ENCODE measurements at places on chromosomes 11 and 22.

GRCh38 chr11:47171856-47172255, 4.8 kb downstream of the ARFGAP2 start:
- DNase-seq: no peak

DNA sequence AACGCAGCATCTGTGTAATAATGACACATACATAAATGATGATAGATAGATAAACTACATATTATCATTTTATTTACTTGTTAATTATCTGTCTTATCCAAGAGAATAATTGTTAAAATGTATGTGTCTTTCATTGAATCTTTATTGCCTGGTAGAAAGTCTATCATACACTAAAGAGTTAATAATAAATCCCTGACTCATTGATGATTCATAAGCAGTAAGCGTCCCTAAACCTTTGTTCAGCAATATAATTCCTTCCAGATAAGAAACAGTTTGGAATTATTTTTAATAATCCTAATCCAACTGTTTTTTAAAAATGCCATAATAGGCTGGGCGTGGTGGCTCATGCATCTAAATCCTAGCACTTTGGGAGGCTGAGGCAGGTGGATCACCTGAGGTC, 655.6 kb upstream of the CNTN5 start:
- DNase-seq: no peak

- DNase-seq: no peak
Measured at GRCh38 chr22:44532552-44532951, 34.5 kb upstream of the RTL6 start.

DNA sequence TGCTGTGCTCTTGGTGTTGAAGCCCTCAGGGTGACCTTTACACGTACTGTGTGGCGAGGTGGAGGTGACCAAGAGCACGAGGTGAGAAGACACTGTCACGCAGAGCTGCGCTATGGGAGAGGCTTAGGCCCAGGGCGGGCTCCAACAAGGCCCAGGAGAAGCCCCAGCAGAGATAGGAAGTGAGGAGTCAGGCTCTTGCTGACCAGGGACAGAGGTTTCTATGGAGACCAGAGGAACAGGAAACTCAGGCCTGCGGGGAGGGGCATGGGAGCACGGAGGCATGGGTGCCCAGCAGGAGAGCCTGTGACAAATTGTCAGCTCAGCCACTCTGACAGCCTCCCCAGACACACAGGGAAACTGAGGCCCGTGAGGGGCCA, 15.8 kb downstream of the DGKZ start:
- no peak for DNase-seq

DNA sequence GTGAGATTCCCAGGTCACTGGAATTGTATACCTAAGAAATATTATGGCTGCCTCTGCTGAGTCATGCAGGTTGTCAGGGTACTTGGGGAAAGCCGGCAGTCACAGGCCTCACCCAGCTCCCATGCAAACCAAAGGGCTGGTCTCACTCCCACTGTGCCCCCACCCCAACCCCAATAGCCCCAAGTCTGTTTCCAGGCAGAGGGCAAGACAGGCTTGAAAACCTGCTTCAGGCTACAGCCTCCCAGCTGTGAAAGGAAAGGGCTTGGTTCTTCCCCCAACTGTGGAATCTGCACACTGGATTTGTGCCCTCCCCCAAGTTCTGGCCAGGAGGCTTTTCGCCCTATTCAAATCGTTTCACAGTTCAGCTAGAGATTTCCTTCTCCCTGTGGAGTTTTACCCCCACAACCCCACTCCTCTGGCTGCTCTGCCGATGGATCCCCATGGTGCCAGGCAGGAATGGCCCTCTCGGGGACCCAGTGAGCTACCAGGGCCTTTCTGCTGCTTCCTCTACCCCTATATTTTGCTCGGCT, 37.0 kb upstream of the ABTB2 start:
- no peak for DNase-seq

- no peak for DNase-seq
Measured at GRCh38 chr11:97761175-97761574, 1259.6 kb upstream of the CNTN5 start.

GRCh38 chr11:120932305-120932915, 91.5 kb upstream of the TBCEL start:
- no peak for DNase-seq

DNA sequence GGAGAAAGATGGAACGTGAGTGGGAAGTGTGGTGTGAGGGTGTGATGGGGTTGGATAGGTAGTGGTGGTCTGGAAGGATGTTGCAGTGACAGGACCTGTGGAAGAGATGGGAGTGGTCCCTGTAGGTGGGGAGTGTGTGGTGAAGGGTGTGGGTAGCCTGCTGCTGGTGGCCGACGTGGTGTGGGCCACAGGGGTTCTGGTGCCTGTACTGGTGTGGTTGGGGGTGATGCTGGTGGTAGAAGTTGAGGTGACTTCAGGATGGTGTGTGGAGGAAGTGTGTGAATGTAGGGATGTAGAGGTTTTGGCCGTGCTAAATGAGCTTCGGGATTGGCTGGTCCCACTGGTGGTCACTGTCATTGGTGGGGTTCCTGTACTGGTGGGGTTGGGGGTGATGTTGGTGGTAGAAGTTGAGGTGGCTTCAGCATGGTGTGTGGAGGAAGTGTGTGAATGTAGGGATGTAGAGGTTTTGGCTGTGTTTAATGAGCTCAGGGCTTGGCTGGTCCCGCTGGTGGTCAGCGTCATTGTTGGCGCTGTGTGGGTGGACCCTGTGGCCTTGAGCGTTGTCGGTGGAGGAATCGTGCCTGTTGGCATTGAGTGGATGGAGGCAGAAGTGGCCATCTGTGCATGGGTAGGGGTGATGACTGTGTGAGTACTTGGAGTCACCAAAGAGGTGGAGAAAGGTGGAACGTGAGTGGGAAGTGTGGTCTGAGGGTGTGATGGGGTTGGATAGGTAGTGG, 19.1 kb downstream of the MUC6 start:
- no peak for DNase-seq

GRCh38 chr11:37946155-37946766, 1348.2 kb upstream of the RAG2 start:
- DNase-seq: no peak

DNA sequence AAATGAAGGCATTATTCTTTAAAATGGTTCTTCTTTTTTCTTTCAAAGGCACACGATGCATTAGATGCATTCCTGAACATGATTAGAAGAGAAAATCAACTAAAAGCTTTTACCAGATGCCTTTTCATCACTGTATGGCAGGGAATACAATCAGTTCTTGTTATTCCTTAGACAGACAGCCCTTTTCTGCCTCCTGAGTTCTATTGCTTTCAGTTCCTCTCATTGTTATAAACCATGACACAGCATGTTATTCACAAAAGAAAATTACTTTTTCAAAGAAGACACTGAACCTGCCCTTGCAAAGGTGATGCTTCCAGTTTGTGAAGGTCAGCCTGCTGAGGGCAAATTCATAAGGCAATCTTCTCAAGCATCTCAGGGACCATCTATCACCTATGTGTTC, 70.1 kb downstream of the FAM181B start:
- no peak for DNase-seq

GRCh38 chr11:38648604-38649003, 2050.6 kb upstream of the RAG2 start:
- no peak for DNase-seq

- no peak for DNase-seq
Measured at GRCh38 chr22:38032681-38033521, 24.3 kb upstream of the PICK1 start.

DNA sequence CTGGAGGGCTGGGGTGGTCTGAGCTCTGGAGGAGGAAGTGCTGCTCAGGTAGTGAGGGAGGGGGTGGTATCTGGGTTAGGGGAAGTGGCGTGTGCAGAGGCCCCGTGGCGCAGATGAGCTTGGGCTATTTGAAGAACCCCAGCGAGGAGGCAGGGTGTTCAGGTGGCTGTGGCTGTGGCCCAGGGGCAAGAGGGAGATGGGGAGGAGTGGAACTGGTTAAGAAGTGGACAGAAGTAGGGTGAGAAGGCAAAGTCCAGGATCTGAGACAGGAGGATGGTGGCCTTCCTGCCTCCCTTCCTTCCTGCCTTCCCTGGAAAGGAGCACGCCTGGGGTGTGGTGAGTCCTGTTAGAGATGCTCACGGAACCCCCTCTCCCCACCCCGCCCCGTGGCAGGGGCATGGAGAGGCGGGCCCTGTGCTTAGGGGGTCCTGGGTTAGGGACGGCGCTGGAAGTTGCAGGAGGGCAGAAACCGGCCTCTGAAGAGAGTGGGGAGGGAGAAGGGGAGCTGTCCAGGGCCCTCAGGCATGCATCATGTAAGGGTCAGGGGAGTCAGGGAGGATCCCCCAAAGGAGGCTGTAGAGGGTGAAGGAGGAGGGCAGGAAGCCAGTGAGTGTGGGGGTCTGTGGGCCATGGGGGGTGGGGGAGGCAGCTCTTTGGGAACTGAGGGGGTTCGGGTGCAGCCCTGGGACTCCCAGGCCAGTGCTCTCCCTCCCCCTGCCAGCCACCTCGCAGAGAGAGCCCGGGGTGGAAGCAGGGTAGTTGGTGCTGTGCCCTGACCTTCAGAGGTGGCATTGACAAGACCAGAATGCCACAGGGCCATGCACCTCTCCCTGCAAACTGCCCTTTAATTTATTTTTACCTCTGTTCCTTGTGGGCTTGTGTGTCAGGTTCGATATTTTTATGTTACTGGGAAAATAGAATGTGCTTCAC, 63.7 kb upstream of the PARVG start:
- DNase-seq: no peak

GRCh38 chr11:134644476-134645456, 232.7 kb upstream of the B3GAT1 start:
- no peak for DNase-seq

DNA sequence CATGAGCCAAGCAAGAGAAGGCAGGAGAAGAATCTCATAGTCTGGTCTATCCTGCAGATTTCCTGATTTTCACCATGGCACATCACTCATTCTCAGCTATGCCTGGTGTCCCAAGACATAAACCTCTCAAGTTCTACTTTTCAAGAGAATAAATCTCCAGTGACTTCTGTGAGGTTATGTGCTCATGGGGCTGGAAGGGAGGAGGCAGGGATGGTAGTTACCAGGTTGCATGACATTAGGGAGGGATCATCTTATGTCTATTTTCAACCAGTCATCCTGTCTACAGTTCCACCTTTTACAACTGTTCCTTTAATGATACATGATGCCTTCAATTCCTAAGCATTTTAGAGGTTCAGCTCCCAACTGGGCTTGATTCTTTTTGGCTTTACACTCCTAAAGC, 297.7 kb downstream of the SOX6 start:
- no peak for DNase-seq

- DNase-seq: no peak
Measured at GRCh38 chr11:19656140-19656541, 56.5 kb upstream of the NAV2 start.

DNA sequence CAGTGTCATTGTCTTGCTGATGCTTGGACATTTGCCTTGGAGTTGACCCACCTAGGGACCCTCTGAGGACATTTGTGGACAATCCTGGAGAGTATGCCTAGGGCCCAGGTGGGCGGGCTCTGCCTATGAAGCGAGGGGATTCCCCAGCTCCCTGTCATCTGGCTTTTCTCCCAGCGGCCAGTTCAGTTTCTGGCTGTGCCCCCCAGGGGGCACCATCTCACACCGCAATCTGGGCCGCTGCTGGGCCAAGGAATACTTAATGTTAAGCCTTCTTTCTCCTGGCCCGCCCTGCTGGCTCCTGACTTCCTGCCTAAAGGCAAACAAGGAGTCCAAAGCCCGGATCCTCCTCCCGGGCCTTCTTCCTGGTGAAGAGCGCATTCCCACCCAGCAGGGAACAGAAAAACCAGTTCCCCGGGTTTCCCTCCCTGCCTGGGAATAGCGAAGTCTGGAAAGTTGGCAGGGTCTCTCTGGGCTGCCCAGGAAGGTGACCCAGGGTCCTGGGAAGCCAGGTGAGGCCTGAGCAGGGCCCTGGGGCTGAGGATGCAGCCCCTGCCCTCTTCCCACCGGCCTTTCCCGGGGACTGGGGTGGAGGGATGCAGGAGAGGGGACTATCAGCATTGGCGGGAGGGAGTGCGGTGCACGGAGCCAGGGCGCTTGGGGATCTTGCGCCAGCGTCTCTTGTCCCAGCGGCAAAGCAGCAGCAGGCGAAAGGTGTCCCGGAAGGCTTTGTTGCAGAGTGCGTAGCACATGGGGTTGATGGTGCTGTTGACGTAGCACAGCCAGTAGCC, 11.9 kb downstream of the CHRM1 start:
- no peak for DNase-seq

DNA sequence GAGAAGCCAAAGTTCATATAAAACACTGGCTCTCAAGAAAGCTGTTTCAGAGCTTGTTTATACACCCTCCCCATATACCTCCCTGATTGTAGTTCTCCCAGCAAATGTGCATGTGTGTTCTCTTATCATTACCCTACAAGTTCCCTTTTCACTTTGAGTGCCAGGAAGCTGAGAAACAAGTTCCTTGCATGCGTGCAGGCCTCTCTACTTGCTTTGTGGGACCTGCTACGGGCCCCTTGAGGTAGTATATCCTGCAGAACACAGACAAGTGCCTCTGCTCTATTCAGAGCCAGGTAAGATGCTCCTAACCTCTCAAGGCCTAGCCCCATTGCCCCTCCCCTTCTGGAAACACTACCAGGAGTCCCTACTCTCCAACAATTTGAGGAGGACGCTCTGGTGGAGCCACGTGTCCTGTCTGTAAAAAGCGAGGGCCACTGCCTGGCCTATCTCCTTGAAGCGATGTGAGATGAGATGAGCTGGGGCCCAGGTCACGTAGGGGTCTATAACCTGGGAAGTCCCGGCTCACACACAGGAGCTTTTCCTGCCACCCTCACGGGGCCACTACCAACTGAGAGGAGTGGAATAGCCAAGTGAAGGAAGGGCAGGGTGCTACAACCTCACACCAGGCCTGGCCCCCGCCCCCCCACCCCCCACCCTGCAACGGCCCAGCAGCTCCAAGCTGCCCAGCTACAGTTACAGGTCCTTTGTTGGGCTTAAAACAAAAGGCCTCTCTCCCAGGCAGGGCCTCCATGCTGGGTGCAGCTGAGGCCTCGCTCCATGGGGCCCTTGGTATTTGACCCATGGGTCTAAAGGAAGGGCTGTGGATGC, 2.6 kb upstream of the ATP5MGL start:
- DNase-seq: no peak

- DNase-seq: no peak
Measured at GRCh38 chr11:405323-405953, 9.4 kb downstream of the SIGIRR start.

- DNase-seq: no peak
Measured at GRCh38 chr11:119258180-119258579, 52.0 kb downstream of the CBL start.

DNA sequence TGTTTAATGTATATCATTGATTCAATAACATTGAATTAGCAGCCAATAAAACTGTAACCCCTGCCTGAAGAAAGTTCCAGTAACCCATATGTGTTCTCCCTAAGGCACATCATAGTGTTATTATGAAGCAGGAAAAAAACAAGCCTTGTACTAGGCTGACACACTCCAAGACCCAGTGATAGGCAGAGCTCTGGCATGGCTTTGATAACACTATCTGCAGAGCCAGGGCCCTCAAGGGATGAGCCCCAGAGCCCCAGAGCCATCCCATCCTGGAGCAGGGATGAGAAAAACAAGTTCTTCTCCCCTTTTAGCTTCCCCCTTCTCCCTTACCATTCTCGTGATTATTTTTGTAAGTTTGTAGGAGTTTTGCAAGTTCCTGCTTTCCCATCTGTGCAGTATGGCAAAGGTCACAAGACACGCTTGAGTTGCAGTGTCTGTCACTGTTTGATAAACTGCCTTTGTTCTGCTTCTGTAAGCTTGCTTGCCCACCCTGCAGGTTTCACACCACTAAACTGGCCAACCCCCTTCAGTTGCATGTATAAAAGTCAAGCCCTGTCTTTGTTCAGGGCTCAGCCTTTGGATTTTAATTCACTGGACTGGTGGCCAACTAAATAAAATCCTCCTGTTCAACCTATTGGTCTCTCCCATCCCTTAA, 22.3 kb upstream of the GUCY1A2 start:
- no peak for DNase-seq

- no peak for DNase-seq
Measured at GRCh38 chr11:61114913-61115312, 12.6 kb downstream of the CD5 start.

GRCh38 chr22:26487996-26488395, 4.3 kb downstream of the SRRD start:
- no peak for DNase-seq

All from stimulated activated CD8-positive, alpha-beta memory T cell treated with anti-CD3 and anti-CD28 coated beads, Interleukin-7, amount 100 ng/mL, for 48 hours (primary cell).